Thoracic aorta (tissue), 2 donors: ENCODE measurements at places on chromosomes 5 and 9. TPM values are rescaled to one million over a fixed set of nuclear protein-coding genes. Genes with fewer than 3 reads are reported as not detected.

TRMT10B gene
- total RNA-seq = 10.7 TPM

NXNL2 gene
- 1.8 TPM for total RNA-seq

DNA sequence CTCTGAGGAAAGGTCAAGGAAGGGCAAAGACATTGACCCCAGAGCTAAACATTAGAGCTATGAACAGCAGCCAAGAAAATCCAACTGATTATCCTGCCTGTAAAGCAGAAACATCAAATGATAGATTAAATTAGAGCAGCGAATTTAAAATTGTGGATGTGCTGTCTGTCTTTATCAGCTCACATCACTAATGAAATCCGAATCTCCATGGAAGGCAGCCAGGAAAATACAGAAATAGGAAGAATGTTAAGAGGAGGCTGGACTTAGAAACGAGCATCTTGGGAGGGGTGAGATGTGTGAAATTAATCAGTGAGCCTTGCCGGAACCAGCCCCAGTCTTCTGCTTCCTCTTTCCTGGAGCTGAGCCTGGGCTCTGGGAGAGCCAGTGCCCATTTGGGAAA is 191.0 kb downstream of the PJA2 start:
- no peaks in the 10 kb centered on the region for H3K27me3 ChIP-seq
- DNase-seq = no peak
- no peak overlapping the region for H3K4me3 ChIP-seq
- no peaks in the 10 kb centered on the region for H3K36me3 ChIP-seq
- no peaks in the 10 kb centered on the region for H3K4me1 ChIP-seq

SPATA31E1 gene
- not detected for total RNA-seq

DNA sequence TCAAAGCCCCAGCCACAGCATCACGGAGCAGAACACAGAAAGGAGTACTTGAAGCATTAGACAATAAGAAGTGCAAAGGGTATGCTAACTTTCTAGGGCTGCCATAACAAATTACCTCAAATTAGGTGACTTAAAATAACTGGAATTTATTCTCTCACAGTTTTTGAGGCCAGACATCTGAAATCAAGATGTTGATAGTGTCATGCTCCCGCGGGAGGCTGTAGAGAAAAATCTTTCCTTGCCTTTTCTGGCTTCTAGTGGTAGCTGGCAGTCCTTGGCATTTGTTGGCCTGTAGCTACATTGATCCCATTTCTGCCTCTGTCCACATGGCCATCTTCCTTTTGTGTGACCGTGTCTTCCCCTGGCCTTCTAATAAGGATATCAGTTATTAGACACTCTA is 51.9 kb upstream of the SPDL1 start:
- H3K36me3 ChIP-seq = no peaks in the 10 kb centered on the region
- H3K4me1 ChIP-seq = no peaks in the 10 kb centered on the region
- no peak overlapping the region for H3K27ac ChIP-seq
- DNase-seq = no peak

BSPRY gene
- 0.14 TPM for total RNA-seq

DNA sequence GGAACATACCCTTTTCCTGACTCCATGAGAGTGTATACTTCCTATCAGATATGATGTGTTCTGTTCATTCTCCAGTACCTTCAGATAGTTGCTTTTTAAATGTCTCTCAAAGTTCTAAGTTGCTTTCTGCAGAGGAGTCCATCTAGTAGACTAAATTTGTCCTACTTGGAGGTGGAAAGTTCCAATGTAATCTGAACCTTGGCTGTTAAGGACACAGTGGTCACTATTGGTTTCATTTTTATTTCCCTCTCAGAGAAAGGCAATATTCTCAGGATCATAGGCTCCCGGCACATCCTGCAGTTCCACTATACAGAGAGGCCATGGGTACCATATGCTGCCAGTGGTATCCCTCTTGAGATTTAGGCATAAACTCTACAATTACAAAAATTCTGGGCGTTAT is 634.6 kb downstream of the LRRC70 start:
- no peak overlapping the region for H3K4me3 ChIP-seq
- H3K4me1 ChIP-seq = no peaks in the 10 kb centered on the region
- DNase-seq = no peak
- H3K27me3 ChIP-seq = no peaks in the 10 kb centered on the region

GRCh38 chr9:84235511-84235910 is 105.0 kb downstream of the SLC28A3 start:
- H3K4me3 ChIP-seq = no peak overlapping the region
- DNase-seq = no peak
- no peaks in the 10 kb centered on the region for H3K36me3 ChIP-seq
- H3K4me1 ChIP-seq = no peaks in the 10 kb centered on the region
- no peak overlapping the region for H3K27ac ChIP-seq
- H3K27me3 ChIP-seq = no peaks in the 10 kb centered on the region

PITX1 gene
- total RNA-seq = not detected
